SW480 (cell line): ENCODE measurements at places on chromosomes 4 and X.

- peak; percentile 64 for DNase-seq
These were observed 116.0 kb downstream of the SOWAHB start for GRCh38 chr4:76781698-76782595.

- DNase-seq: peak; percentile 25
These were observed 460.3 kb downstream of the MID1IP1 start for GRCh38 chrX:39261446-39262147.

DNA sequence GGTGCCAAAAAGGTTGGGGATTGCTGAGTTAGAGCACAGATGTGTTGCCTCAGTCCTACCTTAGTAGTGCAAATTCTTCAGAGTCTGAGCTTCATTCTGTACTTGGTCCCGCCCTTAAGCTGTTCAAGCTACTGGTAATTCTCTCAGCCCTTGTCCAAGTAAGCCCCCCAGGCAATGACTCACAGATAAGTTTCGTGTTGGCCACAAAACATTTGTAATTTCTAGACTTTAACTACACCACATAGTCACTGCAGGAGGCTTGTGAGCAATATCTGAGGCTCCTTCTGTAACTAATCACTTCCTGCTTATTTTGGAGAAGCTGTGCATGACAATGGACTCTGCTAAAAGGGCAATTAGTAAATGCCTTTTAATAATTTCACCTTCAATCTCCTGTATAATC is 1420.5 kb downstream of the PCDH7 start:
- no peak for DNase-seq

GRCh38 chr4:189765301-189765700 is 175.4 kb upstream of the FRG1 start:
- no peak for DNase-seq

- DNase-seq: no peak
These were observed 2381.1 kb upstream of the AGA start for GRCh38 chr4:179823342-179823741.

GRCh38 chr4:13665701-13666660 is 38.5 kb upstream of the BOD1L1 start:
- DNase-seq: no peak

DNA sequence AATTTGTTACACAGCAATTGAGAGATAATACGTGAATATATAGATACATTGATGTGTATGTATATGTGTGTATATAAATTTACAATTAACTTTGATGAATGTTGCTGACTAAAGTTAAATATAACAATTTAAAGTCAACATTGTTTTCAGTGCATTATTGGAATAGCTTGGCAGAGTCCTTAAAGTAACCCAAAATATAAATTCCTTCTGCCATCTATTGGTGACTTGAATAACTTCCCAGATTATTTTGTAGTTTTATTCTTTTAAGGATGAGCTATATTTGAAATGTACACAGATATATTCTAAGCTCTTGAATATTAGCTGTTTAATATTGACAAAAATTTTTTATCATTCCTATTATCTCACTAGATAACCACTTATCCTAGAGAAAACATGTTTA is 298.2 kb upstream of the FSTL5 start:
- DNase-seq: no peak

DNA sequence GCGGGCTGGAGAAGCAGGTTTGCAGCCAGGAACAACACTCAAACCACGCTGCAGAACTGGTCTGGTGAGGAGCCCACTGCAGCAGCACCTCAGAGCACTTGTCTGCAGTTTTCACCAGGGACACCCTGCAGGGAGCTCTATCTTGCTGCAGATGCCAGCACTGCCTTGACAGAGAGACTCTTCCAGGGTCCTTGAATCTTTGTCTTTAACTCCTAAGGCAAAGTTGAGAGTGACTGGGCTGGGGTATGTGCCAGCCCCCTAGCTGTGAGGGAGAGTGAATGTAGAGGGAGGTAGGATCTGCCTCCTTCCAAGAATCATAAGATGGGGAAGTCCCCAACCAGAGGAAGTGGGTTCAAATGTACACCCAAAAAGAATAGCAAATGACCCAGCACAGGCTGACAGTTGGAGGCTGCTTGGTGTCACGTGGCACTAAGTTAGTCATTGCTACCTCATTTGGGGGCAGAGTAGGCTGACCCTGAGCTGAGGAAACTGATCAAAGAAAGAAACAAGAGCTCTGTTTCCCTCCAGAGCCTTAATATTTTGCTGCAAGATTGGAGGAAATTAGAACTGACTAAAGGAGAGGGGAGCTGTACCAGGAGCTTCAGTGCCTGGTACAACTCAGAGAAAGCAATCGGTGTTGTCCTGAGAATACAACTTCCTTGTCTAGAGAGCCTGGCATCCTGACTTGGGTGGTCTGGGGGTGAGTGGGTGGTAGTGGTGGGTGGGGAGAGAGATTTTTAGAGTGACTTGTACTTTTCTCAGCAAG is 28.2 kb upstream of the HUWE1 start:
- DNase-seq: peak; percentile 24

DNA sequence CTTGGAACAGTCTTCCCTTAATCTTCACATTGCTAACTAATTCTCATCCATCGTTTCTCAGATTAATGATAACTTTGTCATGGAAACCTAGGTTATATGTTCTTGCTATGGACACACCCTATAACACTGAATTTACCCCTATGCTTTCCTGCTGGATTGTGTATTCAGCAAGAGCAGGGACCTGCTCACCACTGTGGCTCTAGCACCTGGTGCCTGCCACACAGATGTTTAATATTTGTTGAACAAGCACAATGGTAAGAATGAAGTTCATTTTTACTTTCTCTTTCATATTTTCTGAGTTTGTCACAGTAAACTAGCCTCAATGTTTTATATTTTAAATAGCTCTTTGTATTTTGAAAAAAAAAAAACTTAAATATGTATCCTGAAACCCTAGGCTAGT is 734.0 kb upstream of the DIAPH2 start:
- no peak for DNase-seq

- DNase-seq: no peak
These were observed 28.4 kb upstream of the ADH7 start for GRCh38 chr4:99463566-99463965.

GRCh38 chrX:125757794-125758564 is 408.1 kb downstream of the DCAF12L2 start:
- DNase-seq: no peak

GRCh38 chr4:60500810-60501209 is 699.3 kb upstream of the ADGRL3 start:
- DNase-seq: no peak

GRCh38 chr4:4694296-4694772 is 152.5 kb upstream of the STX18 start:
- peak; percentile 28 for DNase-seq

DNA sequence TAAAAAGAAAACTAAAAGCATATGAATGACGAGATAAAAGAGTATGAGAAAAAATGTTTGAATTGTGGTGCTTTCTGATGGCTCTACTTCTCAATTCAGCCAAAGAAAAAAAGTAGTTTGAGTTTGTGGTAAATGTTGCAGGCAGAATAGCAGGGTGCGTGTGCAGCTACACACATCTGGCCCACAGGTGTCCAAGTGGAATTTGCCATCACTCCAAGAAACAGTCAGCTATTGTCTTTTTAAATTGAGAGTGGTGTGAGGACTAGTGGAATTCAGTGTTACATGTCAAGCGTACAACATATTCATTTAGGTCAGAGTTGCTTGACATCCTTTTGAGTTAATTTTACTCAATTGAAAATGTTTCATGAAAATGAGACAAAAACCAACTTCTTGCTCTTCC is 424.8 kb upstream of the MAD2L1 start:
- DNase-seq: no peak

- peak; percentile 14 for DNase-seq
These were observed 143.6 kb downstream of the TMEM164 start for GRCh38 chrX:110146521-110146920.

DNA sequence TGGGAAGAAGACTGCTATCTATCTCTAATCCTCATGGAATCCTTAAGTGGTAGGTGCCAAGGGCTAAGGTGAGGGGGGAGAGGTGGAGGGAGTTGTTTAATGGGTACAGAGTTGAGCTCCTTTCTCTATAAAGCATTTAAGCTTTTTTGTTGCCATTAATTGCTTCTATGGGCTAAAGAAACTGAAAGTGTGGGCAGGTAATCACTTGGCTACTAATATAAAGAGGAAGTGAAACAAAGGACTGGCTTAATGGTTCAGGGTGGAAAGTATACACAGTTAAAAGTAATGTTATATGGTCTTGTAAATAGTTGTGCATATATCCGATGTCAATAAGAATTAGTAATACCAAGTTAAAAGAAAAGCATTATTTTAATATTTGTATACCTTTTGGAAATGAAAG is 83.9 kb downstream of the POLA1 start:
- no peak for DNase-seq

DNA sequence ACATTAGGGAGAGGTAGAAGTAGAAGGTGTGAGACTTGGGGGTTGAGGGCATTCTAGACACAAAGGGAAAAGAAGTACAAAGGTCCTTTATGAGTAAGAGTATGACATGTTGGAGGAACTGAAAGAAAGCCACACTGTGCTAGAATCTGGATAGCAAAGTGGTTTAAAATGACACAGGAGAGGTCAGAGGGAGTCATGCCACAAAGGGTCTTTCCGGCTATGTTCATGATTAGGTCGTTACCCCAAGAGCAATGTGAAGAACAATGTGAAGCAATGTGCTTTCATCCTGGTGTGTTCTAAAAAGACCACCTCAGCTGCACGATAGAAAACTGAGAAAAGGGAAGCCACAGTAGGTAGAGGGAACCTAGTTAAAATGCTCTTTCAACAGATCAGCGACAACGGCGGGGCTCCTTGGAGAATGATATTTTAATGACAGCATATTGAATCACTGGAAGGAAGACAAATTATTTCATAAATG is 29.2 kb downstream of the SMIM14 start:
- DNase-seq: peak; percentile 27

DNA sequence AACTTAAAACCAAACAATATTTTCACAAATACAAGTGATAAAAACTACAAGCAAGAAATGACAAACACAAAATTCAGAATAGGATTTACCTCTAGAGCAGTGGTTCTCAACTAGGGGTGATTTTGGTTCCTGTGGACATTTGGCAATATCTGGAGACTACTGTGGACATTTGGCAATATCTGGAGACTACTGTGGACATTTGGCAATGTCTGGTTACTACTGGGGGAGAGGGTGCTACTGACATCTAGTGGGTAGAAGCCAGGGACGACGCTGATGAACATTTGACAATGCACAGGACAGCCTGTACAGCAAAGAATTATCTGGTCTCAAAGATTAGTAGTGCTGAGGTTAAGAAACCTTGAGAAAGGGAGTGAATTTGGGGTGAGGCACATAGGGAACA is 169.8 kb downstream of the CLCN4 start:
- peak; percentile 39 for DNase-seq

DNA sequence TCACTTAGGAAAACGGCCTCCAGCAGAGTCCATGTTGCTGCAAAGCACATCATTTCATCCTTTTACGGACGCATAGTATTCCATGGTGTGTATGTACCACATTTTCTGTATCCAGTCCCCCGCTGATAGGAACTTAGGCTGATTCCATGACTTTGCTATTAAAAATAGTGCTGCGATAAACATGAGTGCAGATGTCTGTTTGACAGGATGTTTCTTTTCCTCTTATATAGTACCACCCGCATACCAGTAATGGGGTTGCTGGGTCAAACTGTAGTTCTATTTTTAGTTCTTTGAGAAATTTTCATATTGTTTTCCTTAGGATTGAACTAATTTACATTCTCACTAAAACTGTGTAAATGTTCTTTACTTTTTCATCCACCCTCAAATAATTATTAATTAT is 50.5 kb downstream of the VEGFC start:
- DNase-seq: no peak

- no peak for DNase-seq
These were observed 8.8 kb downstream of the INTU start for GRCh38 chr4:127641524-127641923.

DNA sequence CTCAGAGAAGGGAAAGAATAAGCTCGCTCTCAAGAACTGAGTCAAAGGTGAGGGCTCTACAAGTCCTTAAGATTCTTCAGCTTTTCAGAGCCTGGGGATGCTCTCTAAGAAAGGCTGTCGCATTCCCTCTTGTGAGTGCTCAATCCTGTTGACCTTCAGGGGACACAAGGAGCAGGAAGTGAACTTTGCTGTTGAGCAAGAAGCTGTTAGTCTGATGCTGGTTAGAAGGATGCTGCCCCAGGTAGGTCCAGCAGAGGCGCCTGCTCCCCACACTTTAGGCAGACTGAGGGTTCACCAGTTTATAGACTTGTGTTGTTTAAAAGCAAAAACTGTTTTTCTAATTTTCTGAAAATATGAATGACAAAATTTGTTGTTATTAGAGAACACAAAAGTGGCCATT is 125.4 kb upstream of the SPOCK3 start:
- DNase-seq: no peak

- DNase-seq: peak; percentile 8
These were observed 851 bp downstream of the POLR2B start for GRCh38 chr4:56979421-56980072.

DNA sequence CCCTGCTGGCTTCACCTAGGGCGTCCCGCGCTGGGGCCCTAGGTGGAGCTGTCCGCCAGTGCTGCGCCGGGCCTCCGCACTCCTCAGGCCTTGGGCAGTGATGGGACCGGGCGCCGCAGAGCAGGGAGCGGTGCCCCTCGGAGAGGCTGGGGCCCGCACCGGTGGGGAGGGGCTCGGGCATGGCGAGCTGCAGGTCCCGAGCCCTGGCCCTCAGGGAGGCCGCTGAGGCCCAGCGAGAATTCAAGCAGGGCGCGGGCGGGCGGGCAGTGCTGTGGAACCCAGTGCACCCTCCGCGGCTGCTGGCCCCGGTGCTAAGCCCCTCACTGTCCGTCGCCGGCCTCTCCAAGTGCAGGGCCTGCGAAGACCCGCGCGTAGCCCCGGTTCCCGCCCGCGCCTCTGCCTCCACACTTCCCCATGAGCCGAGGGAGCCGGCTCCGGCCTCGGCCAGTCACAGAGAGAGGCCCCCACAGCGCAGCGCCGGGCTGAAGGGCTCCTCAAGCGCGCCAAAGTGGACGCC is 565.1 kb upstream of the NDST4 start:
- DNase-seq: no peak

GRCh38 chr4:16582526-16582925 is 315.9 kb downstream of the LDB2 start:
- no peak for DNase-seq

GRCh38 chr4:63123441-63123840 is 1285.8 kb downstream of the TECRL start:
- no peak for DNase-seq

DNA sequence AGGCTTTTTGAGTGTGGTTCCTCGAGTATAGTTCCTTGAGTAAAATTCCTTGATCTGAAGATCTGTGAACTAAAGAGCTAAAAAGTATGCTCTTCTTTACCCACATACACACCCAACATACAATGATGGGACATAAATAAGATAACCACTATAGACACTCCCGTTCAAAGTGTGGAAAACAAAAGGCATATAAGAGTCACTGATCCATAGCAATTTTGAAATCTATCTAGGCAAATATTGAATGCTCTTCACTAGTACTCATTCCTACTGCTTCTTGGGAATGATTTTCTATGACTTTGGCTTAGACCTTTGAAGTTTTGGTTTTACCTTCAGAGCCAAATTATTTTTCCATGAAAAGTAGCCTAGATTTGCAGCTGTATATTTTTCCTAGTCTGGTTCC is 26.4 kb downstream of the PITX2 start:
- no peak for DNase-seq

- no peak for DNase-seq
These were observed 122.7 kb downstream of the ANKRD50 start for GRCh38 chr4:124589786-124590185.
